Dermis microvascular lymphatic vessel endothelial cell (primary cell): ENCODE measurements at places on chromosomes 5 and 9. TPM values are rescaled to one million over a fixed set of nuclear protein-coding genes. Genes with fewer than 3 reads are reported as not detected.

DNA sequence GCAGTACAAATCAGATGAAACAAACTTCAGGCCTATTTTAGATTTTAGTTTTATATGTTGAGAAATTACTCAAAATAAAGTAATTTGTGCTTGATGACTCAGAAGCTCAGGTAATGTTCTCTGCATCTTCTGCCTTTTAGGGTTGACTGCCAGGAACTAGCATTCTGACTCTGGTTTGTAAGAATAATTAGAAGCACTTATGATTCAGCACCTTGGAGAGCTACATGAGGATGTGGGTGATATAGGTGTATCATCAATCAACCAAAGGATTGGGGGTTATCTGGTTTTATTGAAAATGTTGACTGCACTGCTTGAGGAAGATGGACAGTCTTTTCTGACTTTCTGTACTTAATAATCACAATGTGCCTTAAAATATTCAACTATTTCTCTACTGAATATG, 118.7 kb upstream of the SGCD start:
- DNase-seq = no peak

DNA sequence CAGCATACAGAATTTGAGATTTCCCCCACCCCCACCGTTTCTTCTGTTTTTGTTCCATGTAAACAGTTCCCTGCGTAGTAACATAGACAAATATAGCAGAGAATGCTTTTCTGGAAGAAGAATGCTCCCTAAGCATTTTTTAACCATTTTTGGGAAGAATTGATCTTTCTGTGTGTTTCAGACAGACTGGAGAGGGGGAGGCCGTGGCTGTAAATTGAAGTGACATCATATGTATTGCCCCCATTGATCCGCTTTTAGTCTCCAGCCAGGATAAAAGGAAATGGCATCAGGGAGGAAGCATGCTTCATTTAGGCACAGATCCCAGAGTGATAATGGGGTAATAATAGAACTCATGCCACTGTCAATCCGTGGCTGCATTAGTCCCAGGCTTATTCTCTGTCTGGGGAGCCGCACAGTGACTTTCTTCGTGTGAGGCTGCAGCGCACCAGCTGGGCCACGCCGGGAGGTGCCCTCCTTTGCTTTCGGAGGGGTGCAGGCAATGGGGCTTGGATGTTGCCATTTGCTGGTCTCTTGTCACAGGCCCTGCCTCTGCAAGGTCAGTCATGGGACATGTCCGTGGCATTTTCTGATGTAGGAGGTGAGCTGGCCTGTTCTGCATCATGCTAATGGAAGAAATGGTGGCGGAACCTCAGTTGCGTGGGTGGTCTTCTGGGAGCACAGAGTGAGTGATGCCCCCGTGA, 261.5 kb downstream of the FANCC start:
- peak; percentile 63 for DNase-seq

- DNase-seq = no peak
Measured at GRCh38 chr9:134782921-134783698, 97.5 kb upstream of the FCN2 start.

- no peak for DNase-seq
Measured at GRCh38 chr5:9903801-9904200, 273.6 kb upstream of the TAS2R1 start.

GRCh38 chr5:136098176-136098575, 34.5 kb upstream of the SMAD5 start:
- DNase-seq = no peak

Gene THOC3
- total RNA-seq = 33.1 and 57.8 TPM in 2 replicates

Gene ARHGEF39
- 0.51 and 1.0 TPM in 2 replicates for total RNA-seq

Gene TUSC1
- total RNA-seq = 7.6 and 11.5 TPM in 2 replicates
